ENCODE measurements at places on chromosomes 7 and 10.

DNA sequence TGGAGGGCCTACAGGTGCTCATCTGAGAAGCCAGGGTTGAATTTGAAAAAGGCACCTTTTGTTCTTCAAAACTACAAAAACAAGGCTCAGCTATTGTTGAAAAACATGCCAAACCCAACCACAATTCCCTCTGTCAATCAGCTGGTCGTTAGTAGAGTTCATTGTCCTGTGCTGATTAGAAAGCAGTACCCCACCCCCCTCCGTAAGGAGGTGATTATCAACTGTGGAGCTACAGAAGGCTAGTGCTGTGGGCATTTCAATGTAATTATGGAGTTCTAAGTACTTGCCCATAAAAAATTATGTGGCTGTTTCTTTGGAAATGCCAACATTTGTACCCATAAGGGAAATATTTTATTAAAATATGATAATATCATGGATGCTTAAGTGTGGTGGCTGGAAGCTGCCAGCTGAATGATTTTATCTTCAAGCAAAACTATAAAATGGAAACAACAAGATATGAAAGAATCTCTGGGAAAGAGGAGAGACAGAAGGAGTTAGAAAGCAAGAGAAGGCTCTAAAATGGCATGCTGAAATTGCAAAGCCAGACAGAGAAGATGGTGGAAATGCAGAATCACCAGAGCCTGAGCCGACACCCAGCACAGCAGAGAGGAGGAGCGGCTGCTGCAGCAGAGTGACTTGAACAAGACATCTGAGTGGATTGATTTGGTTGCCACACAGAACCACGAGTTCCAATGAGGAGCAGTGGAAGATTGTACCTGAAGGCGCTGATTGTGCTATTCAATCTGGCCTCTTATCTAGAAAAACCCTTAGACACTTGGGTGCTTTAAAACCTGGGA lies 179.5 kb upstream of the LRGUK start:
- DNase-seq, result peak; percentile 70

- no peak for DNase-seq
Observed at GRCh38 chr10:127392351-127393235, 156.5 kb upstream of the NPS start.

- no peak for DNase-seq
Observed at GRCh38 chr7:101560856-101561255, 68.2 kb downstream of the MYL10 start.

GRCh38 chr10:60594476-60595051 lies 183.7 kb upstream of the CDK1 start:
- no peak for DNase-seq

DNA sequence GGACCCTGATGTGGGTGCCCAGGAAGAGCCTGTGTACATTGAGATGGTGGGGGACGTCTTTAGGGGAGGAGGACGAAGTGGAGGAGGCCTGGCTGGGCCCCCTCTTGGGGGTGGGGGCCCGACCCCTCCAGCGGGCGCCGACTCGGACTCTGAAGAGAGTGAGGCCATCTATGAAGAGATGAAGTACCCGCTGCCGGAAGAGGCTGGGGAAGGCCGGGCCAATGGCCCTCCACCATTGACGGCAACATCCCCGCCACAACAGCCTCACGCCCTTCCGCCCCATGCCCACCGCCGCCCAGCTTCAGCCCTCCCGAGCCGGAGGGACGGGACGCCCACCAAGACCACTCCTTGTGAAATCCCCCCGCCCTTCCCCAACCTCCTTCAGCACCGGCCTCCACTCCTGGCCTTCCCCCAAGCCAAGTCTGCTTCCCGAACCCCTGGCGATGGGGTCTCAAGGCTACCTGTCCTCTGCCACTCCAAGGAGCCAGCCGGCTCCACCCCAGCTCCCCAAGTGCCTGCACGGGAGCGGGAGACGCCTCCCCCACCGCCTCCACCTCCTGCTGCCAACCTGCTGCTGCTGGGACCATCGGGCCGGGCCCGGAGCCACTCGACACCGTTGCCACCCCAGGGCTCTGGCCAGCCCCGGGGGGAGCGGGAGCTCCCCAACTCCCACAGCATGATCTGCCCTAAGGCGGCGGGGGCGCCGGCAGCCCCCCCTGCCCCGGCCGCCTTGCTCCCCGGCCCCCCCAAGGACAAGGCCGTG lies 4.8 kb downstream of the NYAP1 start:
- no peak for DNase-seq

GRCh38 chr7:24884401-24884800 lies 95.6 kb downstream of the OSBPL3 start:
- no peak for DNase-seq

DNA sequence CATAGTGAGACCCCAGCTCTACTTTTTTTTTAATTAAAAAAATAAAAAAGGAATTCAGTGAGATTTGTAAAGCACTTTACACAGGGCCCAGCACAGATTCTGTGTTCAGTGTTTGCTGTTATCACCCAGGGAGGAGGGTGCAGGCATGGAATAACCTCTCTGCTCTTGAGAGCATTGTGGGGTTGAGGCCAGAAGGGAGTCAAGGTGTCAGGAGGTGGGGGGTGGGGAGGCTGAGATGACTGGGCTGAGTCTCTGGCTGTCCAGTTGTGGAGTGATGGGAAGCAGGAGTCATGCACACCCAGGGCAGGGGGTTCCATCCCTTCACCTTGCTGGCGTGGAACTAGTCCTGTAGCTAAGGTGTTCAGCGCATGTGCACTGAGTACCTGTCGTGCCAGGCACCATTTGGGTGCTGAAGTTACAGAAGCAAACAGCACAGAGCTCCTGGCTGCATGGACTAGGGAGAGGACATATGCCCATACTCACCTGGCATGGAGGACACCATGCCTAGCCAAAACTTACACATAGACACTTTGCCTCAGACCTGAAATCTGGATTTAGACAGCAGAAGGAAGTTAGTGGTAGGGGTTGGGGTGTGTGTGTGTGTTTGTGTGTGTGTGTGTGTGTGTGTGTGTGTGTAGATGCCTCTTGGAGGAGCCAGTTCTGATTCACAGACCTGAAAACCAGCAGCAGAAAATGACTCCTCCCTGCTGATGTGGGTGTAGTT lies 69.2 kb upstream of the LRRC4 start:
- DNase-seq, result no peak

DNA sequence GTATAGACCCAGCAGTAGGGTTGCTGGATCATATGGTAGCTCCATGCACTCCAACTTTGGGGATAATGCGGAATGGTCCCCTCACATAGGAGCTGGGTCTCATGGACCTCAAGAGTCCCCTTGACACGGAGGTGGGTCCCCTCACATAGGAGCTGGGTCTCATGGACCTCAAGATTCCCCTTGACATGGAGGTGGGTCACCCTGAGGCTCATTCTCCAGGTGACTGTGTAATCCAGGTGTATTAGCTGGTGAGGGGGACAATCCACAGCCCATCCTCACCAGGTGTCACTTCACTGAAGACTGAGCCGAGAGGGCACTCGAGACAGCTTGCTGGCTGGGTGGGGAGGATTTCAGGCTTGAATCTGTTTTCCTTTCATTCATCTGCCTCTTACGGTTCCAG lies 121.9 kb downstream of the PTPN20 start:
- no peak for DNase-seq
